Cerebellum (tissue), 4 donors: ENCODE measurements at places on chromosomes 6 and 20. TPM values are rescaled to one million over a fixed set of nuclear protein-coding genes. Genes with fewer than 3 reads are reported as not detected.

The TBX18 gene
- total RNA-seq = 22.1 TPM

The MARCKS gene
- total RNA-seq = 251 TPM

The PNPLA1 gene
- total RNA-seq = not detected

The SLC26A8 gene
- total RNA-seq = 3.7 TPM

The SLC17A1 gene
- total RNA-seq = not detected

The MUC21 gene
- not detected for total RNA-seq

The MLN gene
- not detected for total RNA-seq

The LSM2 gene
- 17.7 TPM for total RNA-seq

The GJA10 gene
- total RNA-seq = not detected

The CTAGE9 gene
- total RNA-seq = not detected

The RFX6 gene
- not detected for total RNA-seq
